ENCODE measurements at places on chromosomes 5 and 9.

DNA sequence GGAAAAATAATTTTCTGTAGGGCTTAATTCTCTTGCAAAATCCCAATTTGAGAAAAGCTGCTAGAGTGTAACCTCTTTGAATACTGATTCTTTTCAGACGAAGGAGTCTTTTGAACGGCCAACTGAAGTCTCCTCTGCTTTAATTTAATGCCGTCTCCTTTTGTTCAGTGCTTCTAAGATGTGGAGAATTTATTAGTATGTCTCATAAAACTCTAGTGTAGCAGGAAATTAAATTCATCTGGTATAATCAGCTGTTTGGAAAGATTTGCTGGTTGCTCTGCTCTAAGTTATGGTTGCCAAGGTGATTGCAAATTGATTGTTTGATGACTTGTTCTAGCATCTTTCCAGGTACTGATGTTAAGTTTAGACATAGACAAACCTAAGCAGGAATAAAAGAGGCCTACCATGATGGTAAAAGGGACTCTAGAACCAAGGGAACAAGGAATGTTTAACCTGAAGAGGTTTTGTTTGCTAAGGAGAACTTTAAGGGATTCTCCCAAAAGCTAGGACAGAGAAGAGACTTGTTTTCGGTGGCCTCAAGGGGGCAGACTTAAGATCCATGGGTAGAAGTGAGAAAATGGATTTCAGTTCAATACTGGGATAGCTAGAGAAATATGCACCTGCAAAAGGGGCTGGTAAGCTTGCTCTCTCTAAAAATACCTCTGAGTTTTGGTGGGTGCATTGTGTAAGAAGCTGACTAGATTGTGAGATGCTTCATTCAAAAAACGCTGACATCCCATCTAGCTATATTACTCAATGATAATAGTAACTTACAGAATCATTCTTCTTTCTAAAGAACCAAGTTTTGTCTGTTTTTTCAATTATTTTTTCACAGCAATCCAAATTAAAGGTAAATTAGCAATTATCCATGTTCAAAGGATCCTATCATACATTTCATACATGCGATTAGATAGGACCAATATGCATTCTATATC is 5.7 kb upstream of the ADRB2 start:
- no peak for DNase-seq

- DNase-seq, result no peak
Observed at GRCh38 chr5:79893485-79893884, 97.6 kb downstream of the MTX3 start.

DNA sequence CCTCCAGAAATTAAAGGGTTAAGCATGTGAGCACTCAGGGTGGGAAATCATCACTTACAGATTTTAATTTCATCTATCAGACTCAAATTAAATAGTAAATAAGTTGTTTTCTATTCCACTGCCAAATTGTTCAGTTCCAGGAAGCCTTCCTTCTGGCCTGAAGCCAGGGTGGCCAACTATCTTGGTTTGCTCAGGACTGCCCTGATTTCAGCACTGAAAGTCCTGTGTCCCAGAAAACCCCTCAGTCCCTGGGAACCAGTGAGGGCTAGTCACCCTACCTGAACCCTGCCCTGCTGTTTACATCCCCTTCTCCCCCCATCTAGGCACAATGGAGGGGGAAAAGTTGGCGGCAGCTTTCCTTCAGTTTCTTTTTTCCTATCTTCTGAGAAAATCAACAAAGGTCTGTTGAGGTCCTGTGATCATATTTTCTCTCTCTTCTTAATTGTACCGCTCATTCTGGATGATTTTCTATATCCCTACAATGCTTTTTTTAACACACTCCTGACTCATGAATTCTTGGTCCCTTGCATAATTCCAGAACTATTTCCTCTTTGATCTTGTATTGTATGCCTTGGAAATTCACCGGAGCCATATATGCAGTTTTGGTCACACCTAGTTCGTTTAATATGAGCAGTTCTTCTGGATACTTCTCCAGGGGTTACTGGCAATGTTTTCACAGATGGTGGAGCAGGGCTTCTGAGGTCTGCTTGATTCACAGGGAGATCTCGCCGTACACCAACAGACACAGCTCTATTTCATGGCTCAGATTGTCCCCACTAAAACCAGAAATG is 103.8 kb downstream of the MAP1B start:
- no peak for DNase-seq

GRCh38 chr9:37105234-37105633 is 15.1 kb upstream of the ZCCHC7 start:
- no peak for DNase-seq

- no peak for DNase-seq
Observed at GRCh38 chr5:64775291-64775690, 6.6 kb downstream of the CWC27 start.

DNA sequence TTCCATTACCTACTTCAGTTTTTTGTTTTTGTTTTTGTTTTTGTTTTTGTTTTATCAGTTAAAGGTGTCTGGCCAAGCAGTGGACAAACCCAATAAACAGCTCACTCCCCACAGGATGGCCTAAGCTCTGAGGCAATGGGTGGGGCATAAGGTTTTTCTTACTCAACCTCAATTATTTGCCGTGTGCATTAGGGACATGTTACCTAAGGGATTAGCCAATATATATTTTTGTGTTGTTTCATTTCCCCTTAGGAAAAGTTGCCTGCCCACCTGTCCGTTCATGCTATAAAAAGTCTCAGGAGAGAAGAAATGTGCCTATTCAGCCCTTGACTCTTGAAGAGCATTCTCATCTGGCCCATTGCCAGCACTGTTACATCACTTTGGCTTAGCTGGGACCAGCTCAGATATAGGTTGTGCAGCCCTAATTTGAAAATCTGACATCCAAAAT is 7.3 kb downstream of the SH3RF2 start:
- DNase-seq, result no peak

GRCh38 chr9:121955649-121956048 is 137.5 kb downstream of the TTLL11 start:
- DNase-seq, result no peak

- DNase-seq, result no peak
Observed at GRCh38 chr9:104810421-104811339, 46.8 kb downstream of the NIPSNAP3B start.

- DNase-seq, result no peak
Observed at GRCh38 chr5:119054101-119054500, 16.8 kb upstream of the DMXL1 start.

GRCh38 chr9:110444911-110445310 is 107.2 kb upstream of the TXNDC8 start:
- no peak for DNase-seq

- no peak for DNase-seq
Observed at GRCh38 chr5:156450778-156451177, 123.8 kb downstream of the SGCD start.

GRCh38 chr5:14937254-14937653 is 65.7 kb upstream of the ANKH start:
- DNase-seq, result peak; percentile 7

DNA sequence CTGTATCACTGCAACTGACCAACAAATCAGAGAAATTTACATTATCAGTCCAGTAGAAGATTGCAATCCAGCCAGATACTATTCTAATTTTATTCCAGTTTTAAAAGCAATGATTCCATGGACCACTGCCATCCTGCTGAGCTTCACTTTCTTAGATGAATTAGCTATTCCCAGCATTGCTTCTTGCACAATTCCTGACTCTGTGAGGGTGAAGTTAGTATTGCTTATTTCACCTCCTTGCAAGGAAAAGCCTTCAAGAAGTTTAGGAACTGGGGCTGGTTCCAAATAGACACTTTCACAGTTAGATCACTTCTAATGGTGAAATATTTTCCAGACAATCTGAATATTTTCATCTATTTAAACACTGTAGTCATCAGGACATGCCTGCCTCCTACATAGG is 338.6 kb upstream of the TNC start:
- DNase-seq, result no peak

DNA sequence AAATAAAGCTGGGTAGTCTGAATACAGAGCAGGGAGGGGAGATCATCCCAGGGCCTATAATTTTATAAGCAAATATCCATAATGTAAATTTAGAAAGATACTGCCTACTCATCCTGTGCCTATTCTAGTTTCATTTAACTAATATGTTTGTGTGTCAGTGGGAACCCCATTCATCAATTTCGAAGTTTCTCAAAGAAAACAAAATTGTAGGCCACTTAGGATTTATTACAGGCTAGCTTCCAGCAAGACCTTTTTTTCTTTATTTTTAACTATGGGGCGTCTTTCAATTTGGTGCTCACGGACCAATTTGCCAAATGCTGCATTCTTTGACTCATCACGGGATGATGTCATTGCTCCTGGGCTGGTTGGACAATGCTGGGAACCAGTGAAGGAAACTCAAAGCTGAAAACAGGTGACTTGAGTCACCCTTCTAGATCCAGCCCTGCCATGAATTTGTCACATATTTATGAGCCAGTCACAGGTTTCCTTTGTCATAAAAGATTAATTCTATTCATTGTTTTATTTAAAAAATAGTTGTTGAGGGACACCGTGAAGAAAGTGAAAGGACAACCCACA is 13.4 kb downstream of the PCSK5 start:
- no peak for DNase-seq

GRCh38 chr9:16884952-16885513 is 14.6 kb upstream of the BNC2 start:
- no peak for DNase-seq

- no peak for DNase-seq
Observed at GRCh38 chr9:81741103-81741502, 51.8 kb upstream of the TLE1 start.

- no peak for DNase-seq
Observed at GRCh38 chr5:129541648-129542251, 81.7 kb downstream of the ADAMTS19 start.

GRCh38 chr5:99879791-99880511 is 655.2 kb upstream of the FAM174A start:
- no peak for DNase-seq

DNA sequence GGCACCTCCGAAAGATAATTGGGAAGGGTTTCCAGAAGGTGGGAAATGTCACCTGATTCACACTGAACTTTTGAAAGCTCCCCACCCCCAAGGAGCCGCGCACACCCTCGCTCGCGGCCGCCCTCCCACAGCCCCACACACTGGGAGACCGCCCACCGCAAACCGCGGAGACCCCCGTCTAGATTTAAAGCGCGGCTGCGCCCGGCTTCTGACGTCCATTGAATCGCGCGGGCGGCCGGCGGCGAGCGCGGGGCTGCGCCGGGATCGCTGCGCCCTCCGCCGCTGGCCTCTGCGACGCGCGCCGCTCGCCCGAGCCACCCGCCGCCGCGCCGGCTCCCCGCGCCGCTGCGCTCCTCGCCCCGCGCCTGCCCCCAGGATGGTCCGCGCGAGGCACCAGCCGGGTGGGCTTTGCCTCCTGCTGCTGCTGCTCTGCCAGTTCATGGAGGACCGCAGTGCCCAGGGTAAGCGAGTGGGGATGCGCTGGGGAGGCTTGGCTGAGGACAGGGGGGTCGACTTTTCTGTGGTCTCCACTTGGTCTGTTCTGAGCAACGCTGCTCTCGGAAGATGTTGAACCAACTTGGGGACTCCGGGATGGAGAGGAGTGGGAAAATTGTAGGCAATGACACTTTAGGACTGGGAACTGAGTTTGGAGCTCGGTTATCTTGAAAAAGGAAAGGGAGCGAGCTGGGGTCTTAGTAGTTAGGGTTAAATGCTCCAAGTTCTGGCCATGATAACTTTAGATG is at the start of gene FST:
TSS of gene FST (plus strand) at position 214 of the 743 bp plus-strand sequence. CDS start at position 377, 163 bp downstream.
- DNase-seq, result no peak

DNA sequence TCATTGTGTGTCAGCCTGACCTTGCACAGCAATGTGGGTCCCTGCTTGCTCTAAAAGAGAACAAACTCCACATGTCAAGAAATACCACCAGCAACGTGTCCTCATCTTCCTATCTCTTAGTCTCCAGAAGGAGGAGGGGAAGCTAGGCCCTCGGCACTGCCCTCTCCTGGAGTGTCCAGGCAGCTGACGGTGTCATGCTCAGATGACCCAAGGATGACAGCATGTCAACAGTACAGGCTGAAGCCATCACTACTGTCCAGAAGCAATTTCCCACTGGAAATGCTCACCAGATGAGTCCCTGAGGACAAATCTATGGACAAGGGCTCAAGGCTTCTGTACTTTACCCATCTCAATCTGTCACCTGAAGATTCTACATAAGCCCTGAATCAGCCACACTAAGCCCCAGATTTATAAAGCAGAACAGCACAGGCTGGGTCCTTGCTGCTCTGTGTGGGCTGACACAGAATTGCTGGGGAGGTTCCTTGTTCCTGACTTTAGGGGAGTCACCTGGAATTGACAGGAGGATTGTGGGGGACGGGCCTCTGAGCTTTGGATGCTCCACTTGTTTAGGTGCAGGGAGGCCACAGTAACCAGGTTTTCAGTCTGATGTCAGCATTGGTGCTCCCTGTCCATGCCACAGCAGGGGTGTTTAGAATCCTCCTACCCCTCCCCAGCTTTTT is 210.2 kb downstream of the DAB2IP start:
- no peak for DNase-seq

- no peak for DNase-seq
Observed at GRCh38 chr5:59361454-59361853, 532.1 kb downstream of the PDE4D start.

GRCh38 chr5:152309926-152310450 is 95.1 kb downstream of the NMUR2 start:
- no peak for DNase-seq

DNA sequence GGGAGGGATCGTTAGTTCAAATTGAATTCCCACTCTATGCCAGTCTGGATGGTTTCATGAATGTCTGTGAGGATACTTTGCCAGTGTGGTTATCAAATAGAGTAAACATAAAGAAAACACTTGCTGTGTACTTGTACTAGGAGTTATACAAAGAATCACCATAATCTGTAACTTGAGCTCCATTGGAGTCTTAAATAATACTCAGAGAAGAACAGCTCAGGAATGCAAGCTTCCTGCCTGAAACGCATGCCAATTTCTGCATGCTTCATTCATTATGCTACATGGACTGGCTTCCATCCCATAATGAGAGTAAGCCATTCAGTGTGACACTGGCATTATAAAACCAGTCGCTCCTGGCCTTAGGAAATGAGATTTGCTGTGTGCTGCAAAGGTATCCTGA is 351.4 kb downstream of the SEMA5A start:
- no peak for DNase-seq

DNA sequence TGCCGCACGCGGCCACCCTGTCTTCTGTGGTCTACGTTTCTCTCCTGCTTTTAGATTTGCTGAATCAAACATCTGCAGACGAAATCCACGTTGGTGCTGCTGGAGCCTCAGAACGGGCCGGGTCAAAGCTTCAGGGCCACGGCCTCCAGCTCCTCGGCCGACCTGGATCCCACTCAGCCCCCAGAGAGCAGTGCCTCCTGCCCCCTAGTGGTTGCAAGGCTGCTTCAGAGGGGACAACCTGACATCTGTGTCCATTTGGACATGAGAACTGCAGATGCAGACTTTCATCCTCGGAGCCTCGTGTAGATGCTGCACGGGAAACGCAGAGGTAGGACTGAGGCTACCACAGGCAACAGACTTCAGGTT is 23.0 kb upstream of the SLC6A3 start:
- no peak for DNase-seq

- no peak for DNase-seq
Observed at GRCh38 chr5:54553659-54554207, 36.2 kb downstream of the SNX18 start.

- DNase-seq, result no peak
Observed at GRCh38 chr5:34452170-34452828, 203.8 kb upstream of the RAI14 start.

GRCh38 chr5:109387408-109387974 is 22.3 kb downstream of the PJA2 start:
- DNase-seq, result no peak

- peak; percentile 63 for DNase-seq
Observed at GRCh38 chr5:151083081-151083676, 2.3 kb upstream of the TNIP1 start.

- DNase-seq, result no peak
Observed at GRCh38 chr9:96877269-96877668, 23.0 kb upstream of the ZNF782 start.

- no peak for DNase-seq
Observed at GRCh38 chr9:87562530-87563170, 65.0 kb downstream of the DAPK1 start.

- DNase-seq, result no peak
Observed at GRCh38 chr5:55333811-55334210, 26.0 kb downstream of the MTREX start.
